ENCODE measurements at places on chromosomes 3 and 15. TPM values are rescaled to one million over a fixed set of nuclear protein-coding genes. Genes with fewer than 3 reads are reported as not detected.

Gene MFN1
- 19.5 TPM for total RNA-seq

Gene B2M
- total RNA-seq: 438 TPM

Gene CCR5
- not detected for total RNA-seq

Gene C2CD4B
- not detected for total RNA-seq

Gene CNTN4
- total RNA-seq: not detected

Gene TSPAN3
- total RNA-seq: 466 TPM

Gene ZMYND10
- total RNA-seq: 1.2 TPM

Gene KNL1
- total RNA-seq: 6.4 TPM

Gene CELSR3
- total RNA-seq: 4.4 TPM

Gene GHSR
- total RNA-seq: not detected

Gene IFT80
- 16.8 TPM for total RNA-seq

Gene SNX22
- total RNA-seq: 1.5 TPM

Gene RGMA
- total RNA-seq: 0.39 TPM

Gene C3orf70
- not detected for total RNA-seq

Gene CYP19A1
- total RNA-seq: 0.25 TPM

Gene RTP4
- not detected for total RNA-seq

Gene SLC28A1
- total RNA-seq: not detected

Gene CHRFAM7A
- 4.9 TPM for total RNA-seq

Gene GATM
- 2.5 TPM for total RNA-seq

Gene PSMD6
- total RNA-seq: 78.5 TPM
